ENCODE measurements at places on chromosomes 16 and 17. TPM values are rescaled to one million over a fixed set of nuclear protein-coding genes. Genes with fewer than 3 reads are reported as not detected.

CCDC43 gene
- 38.0 TPM for total RNA-seq

MMP2 gene
- total RNA-seq: 10.7 TPM

DDX19B gene
- total RNA-seq: 33.1 TPM

CMTM2 gene
- total RNA-seq: not detected

MT4 gene
- not detected for total RNA-seq

TRIM37 gene
- total RNA-seq: 25.5 TPM

G6PC1 gene
- total RNA-seq: not detected

PSMD3 gene
- total RNA-seq: 171 TPM

KCTD2 gene
- total RNA-seq: 32.3 TPM

NPIPB2 gene
- 2.6 TPM for total RNA-seq

UBFD1 gene
- 52.1 TPM for total RNA-seq

SYCE1L gene
- total RNA-seq: 7.3 TPM

CENPN gene
- total RNA-seq: 117 TPM

PRR35 gene
- 0.24 TPM for total RNA-seq

HBA1 gene
- 2.4 TPM for total RNA-seq

ERN2 gene
- total RNA-seq: not detected

HIC1 gene
- 0.64 TPM for total RNA-seq

HID1 gene
- total RNA-seq: 20.2 TPM

All from A549 treated with AZD2906 at 1 μM for 4 hours (cell line).